ENCODE measurements at places on chromosomes 5 and 9.

GRCh38 chr9:114046875-114047274 lies 31.2 kb downstream of the AMBP start:
- DNase-seq = no peak

GRCh38 chr5:149392718-149393117 lies 13.6 kb upstream of the IL17B start:
- DNase-seq = no peak

DNA sequence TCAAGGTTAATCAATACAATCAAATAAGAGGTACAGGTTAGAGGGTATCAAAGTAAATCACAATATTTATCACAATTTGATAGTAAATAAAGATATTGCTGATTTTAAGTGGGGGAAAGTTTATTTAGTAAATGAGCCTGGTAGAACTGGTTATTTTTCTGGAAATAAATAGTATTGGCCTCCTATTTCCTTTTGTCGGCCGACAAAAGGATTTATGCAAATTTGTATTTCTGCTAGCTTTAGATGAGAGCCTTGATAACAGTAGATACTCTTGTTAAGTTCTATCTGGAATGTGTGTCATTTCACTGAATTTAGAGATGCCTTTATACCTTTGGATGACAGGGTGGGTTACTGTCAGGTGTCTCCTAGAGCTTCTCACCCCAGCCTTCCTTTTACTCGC lies 17.8 kb upstream of the SPATA31E1 start:
- DNase-seq = no peak

GRCh38 chr9:100525563-100525962 lies 52.3 kb upstream of the CAVIN4 start:
- DNase-seq = no peak

- DNase-seq = no peak
These were observed 40.3 kb upstream of the EQTN start for GRCh38 chr9:27337236-27337635.

GRCh38 chr5:159496773-159497172 lies 166.5 kb upstream of the IL12B start:
- no peak for DNase-seq

DNA sequence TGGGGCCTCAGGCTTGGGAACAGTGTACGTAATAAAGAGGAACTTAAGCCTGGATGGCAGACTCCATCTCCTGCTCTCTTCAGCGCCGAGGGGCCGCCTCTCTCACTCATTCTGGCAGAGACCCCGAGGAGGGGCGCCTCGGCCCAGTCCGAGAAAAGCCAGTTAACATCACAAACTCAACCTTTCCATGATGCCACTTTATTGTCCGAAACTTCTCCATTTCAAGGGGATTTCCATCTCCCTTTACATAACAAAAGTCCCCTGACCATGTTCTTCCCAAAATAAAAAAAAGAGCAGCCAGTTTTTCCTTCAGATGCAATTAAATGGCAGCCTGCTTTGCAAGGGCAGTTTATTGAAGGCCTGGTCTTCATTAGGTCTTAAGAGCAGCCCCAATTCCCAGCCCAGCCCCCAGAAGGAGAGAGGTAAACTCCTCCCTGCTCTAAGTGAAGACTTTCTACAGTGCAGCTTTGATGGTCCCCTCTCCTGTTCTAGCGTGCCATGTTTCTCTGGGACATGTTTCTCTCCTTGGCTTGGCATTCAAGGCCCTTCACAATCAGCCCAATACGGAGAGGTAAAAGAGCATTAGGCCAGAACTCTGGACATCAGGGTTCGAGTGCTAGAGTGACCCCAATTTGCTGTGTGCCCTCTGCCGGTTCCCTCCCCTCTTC lies 19.5 kb upstream of the RAB14 start:
- no peak for DNase-seq

GRCh38 chr5:57429513-57430120 lies 53.0 kb downstream of the ACTBL2 start:
- DNase-seq = no peak

- no peak for DNase-seq
These were observed 106.7 kb downstream of the PCSK5 start for GRCh38 chr9:75997206-75997605.

- DNase-seq = no peak
These were observed 21.0 kb upstream of the EPB41L4A start for GRCh38 chr5:112440031-112440430.

GRCh38 chr5:154138701-154139100 lies 51.8 kb upstream of the GALNT10 start:
- DNase-seq = no peak

DNA sequence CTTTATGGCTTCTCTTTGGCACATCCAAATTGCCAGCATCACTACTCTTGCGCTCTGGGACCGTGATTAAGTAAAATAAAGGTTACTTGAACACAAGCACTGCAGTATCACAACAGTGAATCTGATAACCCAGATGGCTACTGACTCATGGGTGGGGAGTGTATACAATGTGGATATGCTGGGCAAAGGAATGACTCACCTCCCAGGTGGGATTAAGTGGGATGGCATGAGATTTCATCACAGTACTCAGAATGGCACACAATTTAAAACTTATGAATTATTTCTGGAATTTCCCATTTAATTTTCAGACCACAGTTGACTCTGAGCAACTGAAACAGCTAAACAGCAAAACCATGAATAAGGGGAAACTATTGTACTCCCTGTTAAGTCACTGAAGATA lies 4.3 kb downstream of the GFM2 start:
- DNase-seq = no peak

DNA sequence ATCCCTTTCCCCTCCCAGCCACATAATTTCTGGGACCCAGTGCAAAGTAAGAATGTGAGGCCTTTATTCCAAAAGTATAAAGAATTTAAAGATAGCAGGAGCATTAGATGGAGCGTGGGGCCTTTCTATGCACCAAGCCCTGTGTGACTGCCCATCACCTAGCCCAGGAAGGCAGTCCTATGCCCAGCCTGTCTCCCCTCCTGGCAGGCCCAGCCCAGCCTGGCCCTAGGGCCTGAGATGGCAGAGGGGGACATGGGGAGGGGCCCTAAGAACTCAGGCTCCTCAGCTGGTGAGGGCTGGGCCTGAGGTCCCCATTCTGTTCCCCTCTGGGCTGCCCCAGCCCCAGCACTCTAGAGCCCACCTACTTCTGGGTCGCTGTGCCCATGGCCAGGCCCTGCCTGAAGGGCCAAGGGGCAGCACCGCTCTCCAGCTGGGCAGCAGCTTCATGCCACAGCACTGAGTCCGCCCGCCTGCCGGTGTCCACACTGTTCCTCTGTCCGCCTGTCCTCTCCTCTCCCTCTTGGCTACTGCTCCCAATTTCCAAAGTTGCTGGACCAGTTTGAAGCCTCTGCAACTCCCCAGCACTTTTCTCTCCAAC lies 995 bp upstream of the SLC23A1 start:
- no peak for DNase-seq

DNA sequence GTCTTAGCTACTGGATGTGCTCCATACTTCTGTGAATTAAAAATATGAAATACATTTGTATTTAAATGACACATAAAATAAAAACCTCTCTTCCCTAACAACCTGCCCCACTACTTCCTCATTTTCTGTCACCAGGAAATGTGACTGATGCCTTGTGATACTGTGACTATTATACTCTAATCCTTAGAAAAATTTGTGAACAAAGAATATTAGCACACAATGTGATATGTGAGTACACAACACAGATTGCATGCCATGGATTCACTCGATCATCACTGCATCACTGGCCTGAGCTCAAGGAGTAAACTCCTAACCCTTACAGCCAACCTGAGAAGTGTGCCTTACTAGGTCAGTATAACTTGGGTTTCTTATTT lies 281.0 kb downstream of the EFNA5 start:
- DNase-seq = no peak

- DNase-seq = no peak
These were observed 47.5 kb upstream of the PPARGC1B start for GRCh38 chr5:149682532-149683075.

DNA sequence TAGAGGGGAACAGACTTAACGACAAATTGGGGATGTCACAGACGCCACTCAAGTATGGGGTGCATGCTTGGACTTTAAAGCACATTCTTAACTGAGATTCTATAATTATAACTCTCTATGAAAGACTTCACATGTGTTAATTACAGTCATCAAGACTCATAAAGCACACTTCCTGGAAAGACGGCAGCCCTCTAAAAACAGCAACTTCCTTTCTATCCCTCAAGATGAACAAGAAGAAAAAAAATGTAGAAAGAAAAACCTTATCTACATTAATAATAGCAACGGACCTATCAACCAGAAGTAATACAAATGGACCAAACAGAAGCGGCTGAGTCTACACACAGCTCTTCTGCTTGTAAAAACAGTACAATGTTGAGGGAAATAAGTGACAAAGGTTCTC lies 21.2 kb downstream of the GNAQ start:
- no peak for DNase-seq

DNA sequence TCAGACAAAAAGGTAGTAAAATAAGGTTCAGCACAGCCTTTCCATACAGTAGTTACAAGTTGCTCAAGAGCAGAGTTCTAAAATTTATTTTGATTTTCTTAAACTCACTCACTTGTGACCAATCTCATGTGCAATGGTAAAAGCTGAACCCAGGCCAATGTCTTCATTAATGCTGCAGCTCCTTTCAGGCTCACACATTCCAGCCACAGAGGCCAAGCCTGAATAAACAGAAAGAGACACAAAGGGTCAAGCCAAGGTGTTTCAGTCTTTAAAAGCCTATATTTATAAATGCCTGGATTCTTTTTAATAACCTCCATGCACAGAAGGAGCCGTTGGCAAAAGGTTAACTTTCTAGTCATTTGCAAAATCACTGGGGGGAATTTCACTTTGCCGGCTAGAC lies 152.5 kb downstream of the ADAMTS6 start:
- DNase-seq = no peak

All from NCI-H146 (cell line).